Stimulated activated CD8-positive, alpha-beta memory T cell treated with anti-CD3 and anti-CD28 coated beads, Interleukin-2, amount 100 ng/mL, for 1 hour (primary cell): ENCODE measurements at places on chromosomes 12 and 14.
A peak's percentile ranks its signal among the peaks of the same experiment; 100 is the strongest.

GRCh38 chr14:38184132-38184531, 23.6 kb upstream of the SSTR1 start:
- DNase-seq = no peak

DNA sequence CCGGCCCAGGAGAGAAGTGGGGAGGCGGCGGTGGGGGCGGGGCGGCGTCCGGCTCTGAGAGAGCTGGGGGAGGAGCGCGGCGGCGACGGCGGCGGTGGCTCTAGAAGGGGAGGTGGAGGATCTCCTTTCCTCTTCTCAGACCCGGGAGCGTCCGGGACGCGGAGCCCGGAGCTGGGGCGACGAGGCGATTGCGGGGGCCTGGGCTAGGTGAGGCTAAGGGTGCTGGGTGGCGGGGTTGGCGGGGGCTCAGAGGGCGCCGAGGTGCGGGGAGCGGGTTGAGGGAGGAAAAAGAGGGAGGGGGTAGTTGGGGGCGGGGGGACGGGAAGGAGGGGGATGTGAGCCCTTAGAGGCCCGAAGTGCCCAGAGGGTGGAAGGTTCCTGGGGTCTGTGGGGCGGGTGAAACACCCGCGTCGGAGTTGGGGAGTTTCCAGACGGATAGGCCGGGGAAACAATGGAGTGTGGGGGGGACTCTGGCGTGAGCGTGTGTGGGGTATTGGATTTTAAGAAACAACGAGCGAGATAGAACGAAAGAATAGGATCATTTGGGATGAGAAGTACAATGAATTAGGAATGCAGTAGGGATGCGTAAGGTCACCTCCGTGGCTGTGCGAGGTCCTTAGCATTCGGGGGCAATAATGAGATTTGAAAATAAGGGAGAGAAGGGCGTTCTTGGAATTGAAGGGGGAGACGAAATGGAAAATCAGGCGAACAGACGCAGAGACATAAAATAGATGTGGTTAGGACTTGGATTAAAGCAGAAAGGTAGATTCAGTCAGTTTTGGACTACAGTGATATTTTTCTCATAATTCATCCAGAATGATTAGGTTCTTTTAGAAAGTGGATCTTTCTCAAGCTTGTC, at the start of gene SPATS2:
SPATS2 (plus strand) TSS at position 82 of the 859 bp plus-strand sequence. CDS start 93,551 bp downstream, outside the sequence.
- no peak for DNase-seq

GRCh38 chr12:122031342-122032216, 9.9 kb downstream of the BCL7A start:
- DNase-seq = peak; percentile 9

GRCh38 chr12:10607885-10608458, 5.4 kb downstream of the MAGOHB start:
- DNase-seq = no peak

- no peak for DNase-seq
Observed at GRCh38 chr14:21527318-21527679, 1.2 kb upstream of the SALL2 start.

- no peak for DNase-seq
Observed at GRCh38 chr14:80425686-80426085, 214.4 kb upstream of the DIO2 start.

- no peak for DNase-seq
Observed at GRCh38 chr14:35213869-35214387, 78.3 kb upstream of the PSMA6 start.

DNA sequence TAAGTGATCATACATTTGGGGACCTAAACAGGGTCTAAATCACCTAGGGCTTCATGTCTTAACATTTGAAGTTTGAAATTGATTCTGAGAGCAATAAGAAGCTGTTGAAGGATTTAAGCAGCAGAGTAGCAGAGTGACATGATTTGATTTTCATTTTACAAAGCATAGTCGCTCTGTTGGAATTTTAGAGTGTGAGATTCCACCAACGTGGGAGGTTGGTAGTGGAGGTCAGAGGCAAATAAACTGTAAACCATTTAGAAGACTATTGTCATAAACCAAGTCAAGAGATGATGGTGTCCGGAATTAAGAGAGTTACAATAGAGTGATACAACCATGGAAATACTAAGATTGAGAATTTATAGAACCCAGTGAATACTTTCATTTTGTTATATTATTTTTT, 52.7 kb upstream of the ZDHHC17 start:
- DNase-seq = no peak

DNA sequence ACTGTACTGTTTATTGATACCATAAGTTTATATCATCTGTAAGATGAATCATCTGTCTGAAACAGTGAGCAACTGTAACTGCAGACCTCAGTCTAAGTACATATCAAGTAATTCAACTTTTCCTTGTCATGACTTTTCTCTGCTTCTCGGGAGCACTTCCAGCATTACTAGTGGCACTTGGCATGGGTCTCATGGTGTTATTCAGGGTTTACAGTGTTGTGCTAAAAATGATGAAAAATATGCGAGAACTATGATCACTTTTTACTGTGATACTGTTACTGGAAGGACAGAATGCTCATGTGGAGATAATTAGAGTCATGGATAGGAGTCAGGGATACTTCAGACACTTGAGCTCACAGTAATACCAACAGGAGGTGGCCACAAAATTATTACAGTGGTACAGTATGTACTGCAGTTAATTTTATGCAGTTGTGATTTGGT, 8.3 kb downstream of the KTN1 start:
- no peak for DNase-seq

DNA sequence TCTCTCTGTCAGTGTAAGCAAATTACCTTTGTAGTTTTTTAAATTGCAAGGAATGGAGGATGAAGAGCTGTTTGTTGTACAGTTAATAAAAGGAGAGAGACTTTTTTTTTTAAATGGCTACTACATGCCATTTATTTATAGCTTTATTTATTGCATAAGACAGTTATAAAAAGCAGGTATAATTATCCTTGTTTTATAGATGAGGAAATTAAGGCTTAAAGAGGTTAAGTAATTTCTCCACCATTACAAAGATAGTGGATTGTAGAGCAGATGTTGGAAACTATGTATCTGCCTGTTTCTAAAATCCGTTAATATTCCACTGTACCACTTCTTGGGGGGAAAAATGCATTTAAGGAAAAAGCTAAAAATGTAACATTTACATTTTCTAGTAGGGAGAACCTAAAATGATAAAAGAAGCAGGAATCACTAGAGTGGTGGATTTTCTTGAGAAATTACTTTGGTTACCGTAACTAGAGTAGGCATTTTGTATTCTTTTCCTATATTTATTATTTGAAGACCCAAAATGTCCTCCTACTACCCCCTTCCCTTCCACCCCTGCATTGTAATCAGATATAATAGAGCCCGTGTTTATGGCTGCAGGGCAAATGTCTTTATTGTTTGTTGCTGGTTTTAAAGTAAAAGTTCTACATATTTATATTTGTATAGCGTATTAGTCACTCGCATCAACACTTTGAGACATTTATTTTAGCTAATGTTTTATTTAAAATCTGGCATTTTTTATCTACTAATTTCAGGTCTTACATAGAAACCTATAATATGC, 2.3 kb downstream of the SNAPC1 start:
- DNase-seq = no peak
